ENCODE measurements at places on chromosomes 7 and 10.

GRCh38 chr10:56624082-56624481, 263.0 kb upstream of the ZWINT start:
- no peak for DNase-seq

DNA sequence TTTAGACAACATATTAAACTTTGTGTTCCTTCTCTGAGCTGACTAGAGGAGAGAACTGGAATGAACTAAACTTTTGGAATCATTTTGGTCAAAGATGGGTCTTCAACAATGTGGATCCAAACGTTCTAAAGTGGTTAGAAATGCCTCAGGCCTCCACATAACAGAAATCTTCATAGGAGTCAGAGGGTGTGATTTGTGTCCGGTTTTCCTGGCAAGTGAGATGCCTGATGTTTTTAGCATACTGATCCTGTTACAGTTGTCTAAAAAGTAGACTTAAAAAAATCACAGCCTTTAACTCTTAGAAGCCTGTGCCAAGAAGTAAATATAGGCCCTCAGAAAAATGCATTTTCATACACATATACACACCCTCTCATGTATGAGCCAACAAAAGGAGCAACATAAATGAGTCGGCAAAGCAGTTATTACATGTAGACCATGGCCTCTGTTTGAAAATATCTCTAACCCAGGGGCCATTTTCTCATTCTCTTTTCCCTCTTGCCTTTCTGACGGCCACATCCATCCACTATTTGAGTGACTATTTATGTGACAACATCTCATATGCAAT, 64.5 kb downstream of the ST7 start:
- no peak for DNase-seq

DNA sequence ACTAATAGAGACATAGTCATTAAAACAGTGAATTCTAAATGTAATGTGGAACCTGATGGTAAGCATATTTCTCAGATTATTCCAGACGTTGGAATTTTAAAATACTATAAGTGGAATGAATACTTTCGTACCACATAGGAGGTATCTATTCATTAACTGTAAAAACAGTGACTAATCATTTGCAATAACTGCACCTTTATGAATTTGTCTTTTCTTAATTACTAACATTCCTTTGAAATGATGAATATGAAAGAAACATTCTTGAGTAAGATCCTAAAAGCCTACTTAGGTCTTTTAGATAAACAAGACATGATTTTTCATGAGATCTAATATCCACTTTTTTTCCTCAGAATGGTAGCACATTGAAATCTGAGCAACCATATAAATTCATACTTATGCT, 549.0 kb upstream of the LRRN3 start:
- DNase-seq = no peak

GRCh38 chr7:93203496-93203895, 22.8 kb downstream of the HEPACAM2 start:
- no peak for DNase-seq

DNA sequence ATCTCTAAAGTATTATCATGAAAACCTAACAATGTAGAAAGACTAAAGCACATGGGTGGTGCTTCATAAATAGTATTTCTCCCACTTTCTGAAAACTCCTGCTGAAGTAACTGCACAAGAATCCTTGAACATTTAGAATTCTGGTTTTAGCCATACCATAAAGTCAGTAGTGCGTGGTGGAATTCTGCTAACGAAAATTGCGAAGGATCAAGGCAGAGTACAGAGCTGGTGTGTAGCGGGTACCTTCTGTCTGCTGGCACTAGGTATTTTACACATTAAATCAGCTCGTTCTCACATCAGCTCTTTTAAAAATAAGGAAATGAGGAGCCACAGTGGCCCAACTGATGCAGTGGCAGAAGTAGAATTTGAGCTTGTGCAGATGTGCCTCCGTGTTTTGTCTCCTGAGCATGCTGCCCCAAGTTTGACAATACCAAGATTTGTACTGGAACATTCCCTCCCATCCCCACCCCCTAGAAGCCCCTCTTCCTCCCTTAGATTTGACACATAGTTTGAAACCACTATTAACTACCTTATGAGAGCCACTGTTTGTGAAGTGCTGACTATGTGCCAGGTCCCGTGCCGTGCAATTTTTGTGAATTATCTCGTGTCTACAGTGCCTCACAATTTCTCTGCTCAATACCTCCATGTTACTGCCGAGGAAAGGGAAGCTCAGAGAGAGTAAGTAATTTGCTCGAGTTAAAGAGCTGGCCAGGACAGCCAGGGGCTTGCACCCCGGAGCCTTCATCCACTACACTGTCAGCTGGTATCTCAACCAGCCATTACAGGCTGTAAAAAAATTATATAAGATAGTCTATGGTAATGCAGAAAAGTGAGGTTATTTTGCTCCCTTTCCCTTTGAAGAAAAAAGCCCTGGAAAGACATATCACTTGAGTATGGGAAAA, 66.9 kb downstream of the EGFR start:
- DNase-seq = no peak

GRCh38 chr7:124720195-124720594, 45.4 kb downstream of the GPR37 start:
- DNase-seq = no peak

DNA sequence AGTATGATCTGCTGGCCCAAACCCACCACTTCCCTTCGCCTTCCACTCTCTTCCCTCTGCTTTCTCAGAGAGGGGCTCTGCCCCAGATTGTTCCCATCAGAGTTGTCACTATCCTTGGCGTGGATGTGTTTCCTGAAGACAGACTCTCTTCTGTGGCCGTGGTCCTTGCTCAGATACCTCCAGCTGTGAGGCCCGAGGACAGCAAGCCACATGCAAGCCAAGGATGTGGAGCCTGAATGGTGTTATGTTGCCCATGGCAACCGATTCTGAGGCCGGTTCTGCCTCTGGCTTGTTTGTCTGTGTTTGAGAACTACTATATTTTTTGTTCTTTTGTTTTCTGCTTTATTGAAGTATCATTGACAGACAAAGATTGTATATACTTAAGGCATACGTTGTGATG, 247.4 kb upstream of the PODXL start:
- DNase-seq = no peak

DNA sequence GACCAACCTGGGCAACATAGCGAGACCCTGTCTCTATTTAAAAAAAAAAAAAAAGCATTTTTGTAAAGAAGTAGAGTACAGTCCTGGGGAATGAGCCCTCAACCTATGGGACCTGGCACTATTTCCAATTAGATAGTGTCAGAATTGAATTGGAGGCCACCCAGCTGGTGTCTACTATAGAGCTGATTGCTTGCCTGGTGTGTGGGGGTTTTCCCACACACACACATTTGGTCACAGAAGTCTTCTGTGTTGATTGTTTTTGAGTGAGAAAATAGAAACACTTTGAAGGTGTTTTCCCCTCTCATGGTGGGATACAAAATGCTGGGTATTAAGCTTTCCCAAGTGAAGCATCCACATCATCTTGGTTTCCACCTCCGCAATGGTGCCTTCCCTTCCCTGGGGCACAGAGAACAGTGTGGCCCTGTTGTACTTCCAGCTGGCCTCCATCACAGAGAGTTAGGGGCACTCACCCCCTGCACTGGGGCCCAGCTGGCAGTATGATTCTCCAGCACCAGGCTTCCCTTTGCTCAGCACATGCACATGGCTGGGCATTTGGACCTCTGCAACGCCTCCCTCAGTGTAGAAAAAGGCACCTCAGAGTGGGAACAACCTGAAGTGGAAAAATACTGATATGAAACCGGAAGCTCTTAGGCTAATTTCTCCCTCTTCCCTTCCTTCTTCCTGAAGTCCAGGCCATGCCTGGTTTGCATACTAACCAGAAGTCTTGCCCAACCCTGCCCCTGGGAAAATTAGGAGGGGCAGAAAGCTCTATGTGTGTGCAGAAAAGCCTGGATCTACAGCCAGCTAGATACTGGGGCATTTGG, 10.7 kb upstream of the NFKB2 start:
- no peak for DNase-seq

DNA sequence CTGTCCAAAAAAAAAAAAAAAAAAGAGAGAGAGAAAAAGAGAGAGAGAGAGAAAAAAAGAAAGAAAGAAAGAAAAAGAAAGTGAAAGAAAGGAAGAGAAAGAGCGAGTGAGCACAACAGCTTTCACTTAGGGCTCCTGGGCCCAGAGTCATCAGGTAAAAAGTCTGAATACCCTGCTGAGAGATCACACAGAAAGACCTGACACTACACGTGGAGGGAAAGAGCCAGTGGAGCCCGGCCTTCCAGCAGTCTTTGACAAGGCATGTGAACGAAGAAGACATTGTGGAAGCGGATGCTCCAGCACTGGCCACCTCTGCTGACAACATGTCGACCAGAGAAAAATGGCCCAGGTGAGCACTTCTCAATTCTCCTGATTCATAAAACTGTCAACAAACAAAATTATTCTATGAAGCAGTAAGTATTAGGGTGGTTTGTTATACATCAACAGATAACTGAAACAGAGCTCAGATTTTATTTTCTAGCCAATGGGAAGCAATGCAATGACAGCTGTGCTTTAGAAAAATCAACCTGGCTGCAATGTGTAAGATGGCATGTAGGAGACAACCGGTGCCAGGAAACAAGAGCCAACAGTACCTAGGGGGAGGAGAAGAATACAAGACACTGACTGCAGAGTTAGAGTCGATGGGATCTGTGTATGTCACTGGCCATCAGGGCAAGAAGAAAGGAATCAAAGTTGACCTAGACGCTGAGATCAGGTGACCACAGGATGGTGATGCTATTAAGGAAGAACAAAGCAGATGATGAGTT, 4.4 kb downstream of the RNF216 start:
- DNase-seq = no peak

DNA sequence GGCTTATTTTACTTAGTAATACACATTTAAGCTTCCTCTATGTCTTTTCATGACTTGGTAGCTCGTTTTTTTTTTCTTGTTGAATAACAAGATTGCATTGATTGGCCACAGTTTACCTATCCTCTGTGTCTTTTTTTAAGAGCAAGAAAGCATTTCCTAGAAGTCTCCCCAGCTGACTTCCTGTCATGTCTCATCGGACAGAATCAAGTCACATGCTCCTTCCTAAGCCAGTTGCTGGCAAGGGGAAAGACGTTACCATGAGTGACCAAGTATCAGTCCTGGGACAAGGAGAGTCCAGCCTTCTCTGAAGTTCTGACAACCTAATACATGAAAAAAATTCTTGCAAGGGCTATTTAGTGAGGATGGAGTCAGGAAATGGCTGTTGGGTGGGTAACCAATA, 24.9 kb upstream of the SFRP5 start:
- DNase-seq = no peak

DNA sequence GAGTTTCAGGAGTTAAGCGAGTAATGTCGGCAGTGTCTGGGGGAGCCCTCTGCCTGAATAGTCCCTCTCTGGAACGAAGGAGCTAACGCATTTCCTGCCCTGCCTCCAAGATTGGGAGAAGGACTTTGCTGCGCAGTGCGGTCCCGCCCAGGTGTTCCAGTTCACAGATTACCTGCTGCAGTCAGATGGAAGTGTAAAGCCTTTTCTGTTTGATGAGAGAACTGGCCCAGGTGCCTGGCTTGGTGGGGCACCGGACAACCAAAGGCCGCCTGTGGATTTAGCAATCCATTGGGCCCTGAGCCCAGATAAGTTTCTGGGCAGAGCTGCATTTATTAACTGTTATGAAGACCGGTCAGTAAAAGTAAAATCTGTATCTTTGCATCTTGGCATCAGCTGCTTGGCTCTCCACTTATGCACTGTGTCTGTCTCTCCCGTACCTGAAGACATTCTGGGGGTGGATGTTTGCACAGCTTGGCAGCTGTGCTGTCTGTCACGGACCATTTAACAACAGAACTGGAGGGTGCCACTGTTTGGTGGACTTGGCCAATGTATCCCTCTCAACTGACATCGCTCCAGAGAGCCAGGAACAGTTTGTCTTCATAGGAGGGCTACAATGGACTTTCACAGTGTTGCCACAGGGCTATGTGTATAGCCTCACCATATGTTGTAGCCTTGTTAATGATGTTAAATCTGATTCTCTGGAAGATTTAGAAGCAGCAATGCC, 654.7 kb upstream of the ZWINT start:
- no peak for DNase-seq

DNA sequence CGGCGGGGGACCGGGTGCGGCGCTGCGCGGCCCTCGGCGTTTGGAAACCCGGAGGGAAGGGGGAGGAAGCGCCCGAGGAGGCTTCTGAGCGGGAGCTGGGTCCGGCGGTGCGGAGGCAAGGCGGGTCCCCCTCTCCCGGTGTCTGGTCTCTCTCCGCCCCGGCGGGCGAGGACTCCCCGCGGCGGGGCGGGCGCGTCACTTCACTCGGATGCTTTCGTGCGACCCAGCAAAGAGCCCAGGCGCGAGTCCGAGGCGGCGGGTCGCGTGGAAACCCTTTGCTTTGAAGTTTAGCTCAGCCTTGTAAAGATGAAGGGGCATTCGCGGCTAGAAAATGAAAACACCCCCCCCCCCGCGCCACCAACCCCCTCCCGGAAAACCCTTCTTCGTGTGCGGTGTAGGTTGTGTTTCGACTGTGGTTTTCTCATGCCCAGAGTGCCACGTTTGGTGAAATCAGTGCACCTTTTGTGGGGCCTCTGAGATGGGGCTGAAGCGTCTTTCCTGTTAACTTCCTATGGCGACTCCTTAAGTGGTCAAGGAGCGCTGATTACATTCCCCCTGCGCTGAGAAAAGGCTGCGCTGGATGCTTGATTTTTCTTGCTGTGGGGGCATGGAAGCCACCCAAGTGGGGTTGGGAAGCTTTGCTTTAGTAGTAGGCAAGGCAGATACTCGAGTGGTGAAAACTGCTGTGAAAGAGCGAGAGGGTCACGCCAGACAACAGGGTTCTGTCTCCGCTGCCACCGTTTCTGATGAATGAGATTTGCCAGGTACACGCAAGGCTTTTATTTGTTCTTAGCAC, 876 bp downstream of the GNAI1 start:
- no peak for DNase-seq

DNA sequence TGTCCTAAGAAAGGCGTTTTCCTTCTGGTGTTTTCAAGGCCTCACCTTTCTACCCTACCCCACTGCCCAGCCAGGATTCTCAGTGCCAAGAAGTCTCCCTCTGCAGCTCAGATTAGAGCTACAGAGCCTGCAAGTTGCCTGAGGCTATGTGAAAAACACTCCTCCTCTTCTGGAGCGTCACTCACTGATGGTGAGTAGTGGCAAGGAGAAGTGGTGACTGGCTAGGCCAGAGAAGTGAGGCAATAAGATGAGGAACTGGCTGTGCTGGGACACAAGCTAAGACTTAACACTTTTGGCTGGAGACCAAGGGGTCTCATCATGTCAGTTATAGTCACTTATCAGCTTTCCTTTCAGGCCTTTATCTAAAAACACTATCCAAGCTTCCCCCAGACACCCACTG, 86.7 kb upstream of the PRKAR2B start:
- DNase-seq = no peak

- DNase-seq = no peak
Measured at GRCh38 chr10:80503584-80504157, 34.0 kb upstream of the SH2D4B start.

GRCh38 chr7:24601600-24601999, 28.3 kb downstream of the PALS2 start:
- no peak for DNase-seq

DNA sequence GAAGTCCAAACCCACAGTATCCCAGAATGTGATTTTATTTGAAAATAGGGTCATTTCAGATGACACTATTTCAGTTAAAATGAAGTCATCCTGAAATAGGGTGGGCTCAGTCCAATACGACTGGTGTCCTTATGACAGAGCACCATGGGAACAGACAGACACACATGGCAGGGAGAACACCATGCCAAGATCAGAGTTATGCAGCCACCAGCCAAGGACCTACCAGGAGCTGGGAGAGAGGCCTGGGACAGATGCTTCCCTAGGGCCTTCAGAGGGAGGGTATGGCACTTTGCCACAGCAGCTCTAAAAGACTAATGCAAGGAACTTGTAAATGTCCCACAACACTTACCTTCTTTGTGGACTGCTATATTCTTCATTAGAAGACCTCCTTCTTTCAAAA, 226.5 kb downstream of the NEBL start:
- DNase-seq = no peak
